Epithelial cell of proximal tubule (primary cell): ENCODE measurements at places on chromosomes 16 and 17.

- DNase-seq: no peak
These were observed 5.4 kb downstream of the BANP start for GRCh38 chr16:87956365-87957231.

- no peak for DNase-seq
These were observed 28.5 kb upstream of the SLC7A5 start for GRCh38 chr16:87897521-87898505.

DNA sequence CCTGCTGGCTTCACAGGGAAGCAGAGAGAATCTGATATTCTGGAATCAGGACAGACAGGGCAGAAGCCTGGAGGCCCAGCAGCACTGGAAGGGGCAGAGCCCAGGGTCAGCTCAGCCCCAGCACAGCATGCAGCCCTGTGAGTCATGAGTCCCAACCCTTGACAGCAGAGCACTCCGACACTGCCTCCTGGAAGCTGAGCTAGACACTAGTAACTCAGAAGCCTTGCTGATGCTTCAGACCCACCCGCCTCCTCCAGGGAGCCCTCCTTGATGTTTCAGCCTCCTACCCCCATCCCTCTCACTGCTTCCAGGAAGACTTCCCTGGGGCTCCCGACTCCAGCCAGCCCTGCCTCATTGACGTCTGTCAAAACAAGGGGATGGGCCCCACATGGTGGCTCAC lies 6.9 kb downstream of the CAMKK1 start:
- DNase-seq: no peak

- no peak for DNase-seq
These were observed 934 bp downstream of the MAFG start for GRCh38 chr17:81926451-81927151.

GRCh38 chr16:56946767-56947603 lies 14.8 kb upstream of the CETP start:
- DNase-seq: no peak

DNA sequence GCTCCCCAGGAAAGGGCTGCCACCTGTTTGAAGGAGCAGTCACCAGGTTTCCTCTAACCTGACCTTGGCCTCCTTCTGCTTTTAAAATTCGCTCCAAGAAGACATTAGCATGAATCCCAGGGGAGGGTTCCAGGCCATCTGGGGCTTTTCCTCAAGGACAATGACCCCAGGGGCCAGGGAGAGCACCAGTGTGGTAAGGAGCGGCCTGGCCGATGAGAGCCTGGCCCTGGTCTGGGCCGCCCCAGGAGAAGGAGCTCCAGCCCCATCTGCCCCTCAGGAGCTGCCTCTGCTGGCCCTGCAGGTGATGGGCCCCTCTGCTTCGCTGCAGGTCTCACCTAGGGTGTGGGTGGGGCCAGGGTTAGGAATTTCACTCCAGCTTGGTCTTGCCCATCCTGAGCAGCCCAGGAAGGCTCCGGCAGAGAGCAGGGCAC lies 209.2 kb upstream of the TNRC6C start:
- no peak for DNase-seq

DNA sequence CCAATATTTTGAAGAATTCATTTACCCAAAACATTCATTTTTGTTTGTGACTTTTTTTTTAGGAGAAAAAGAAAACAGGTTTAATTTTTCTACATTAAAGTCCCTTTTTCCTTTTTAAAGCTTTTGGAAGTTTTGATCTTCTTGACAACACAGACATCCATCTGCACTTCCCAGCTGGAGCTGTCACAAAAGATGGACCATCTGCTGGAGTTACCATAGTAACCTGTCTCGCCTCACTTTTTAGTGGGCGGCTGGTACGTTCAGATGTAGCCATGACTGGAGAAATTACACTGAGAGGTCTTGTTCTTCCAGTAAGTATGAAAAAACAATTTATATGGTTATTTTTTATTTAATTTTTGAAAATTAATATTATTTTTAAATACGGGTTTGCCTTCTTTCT lies 37.2 kb downstream of the SIAH1 start:
- DNase-seq: no peak

DNA sequence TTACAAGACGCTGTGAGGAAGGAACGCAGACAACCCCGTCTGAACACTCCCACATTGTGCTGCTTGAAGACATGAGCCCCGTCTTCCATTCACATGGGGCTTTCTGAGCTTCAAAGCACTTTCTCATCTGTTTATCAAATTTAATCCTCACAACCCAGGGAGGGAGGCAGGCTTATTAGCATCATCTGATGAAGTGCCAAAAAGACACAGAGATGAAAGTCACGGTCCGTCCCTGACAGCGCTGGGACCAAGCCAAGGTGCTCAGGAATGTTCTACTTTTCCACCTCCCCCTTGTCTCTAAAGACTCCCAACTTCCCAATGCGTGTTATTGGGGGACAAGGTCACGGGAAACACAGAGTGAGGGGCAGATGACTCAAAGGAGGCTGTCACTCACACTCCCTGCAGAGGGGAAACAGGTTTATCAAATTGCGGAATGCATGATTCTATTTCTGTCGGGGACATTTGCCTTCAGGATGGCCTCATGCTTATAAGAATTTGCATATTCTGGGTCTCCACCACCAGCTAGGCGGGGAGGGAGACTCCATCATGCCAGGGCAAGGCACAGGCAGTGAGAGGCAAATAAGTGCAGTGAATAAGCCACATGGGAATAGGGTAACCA lies 10.7 kb downstream of the XYLT1 start:
- no peak for DNase-seq

- no peak for DNase-seq
These were observed 160.0 kb downstream of the MAP2K6 start for GRCh38 chr17:69574257-69575197.

DNA sequence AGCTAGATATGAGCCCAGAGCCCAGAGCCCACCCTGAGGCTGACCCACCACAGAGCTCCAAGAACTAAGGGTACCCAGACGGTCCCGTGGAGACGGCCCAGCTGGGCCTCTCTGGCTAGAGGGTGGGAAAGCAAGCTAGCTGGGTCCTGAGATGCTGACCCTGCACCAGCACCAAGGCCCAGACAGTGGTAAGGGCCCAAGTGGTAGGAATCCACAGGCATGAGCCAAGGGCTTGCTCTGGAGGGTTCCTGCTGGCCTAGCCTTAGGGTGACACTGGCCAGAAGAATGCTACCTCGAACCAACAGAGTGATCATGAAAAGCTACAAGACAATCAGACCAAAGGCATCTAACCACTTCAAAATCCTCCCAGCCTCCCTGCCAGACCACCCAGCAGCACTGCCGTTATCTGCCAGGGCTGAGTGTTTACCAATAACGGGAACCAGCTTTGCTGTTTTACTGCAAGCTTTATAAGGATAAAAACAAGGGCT lies 13.2 kb downstream of the HIC1 start:
- DNase-seq: no peak

GRCh38 chr16:22621586-22622155 lies 111.0 kb downstream of the NPIPB5 start:
- DNase-seq: no peak

DNA sequence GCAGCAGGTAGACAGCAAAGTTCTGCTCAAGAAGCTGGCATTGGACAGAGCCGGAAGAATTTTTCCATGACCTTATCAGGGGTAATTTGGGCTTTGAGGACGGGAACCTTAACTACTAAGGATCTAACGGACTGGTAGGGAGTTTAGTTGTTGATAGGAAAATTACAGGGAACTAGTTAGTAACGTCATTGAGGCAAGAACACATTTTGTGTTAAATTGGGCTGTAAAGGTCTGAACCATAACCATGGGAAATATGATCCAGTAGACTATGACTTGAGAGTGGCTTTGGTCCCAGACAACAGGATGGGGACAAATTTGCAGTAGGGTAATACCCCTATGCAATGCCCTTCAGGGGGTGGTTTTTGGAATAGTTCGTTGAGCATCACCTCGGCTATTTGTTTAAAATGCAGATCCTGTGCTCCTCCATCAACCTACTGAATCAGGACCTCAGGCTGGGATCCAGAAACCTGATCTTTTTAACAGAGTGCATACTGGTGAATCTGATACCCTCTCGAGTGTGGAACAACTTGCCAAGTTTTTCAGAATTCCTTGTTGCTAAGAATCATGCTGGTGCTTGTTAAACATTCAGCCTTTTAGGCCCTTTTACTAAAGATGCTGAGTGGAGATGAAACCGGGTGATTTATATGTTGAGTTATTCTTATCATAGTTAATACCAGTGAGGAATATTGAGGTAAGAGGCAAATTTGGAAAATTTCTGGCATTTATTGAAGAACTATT lies 255.1 kb downstream of the MAP2K6 start:
- no peak for DNase-seq

GRCh38 chr16:74725651-74726455 lies 25.2 kb upstream of the MLKL start:
- no peak for DNase-seq

- DNase-seq: no peak
These were observed 280.2 kb downstream of the SEC14L1 start for GRCh38 chr17:77420804-77421629.

DNA sequence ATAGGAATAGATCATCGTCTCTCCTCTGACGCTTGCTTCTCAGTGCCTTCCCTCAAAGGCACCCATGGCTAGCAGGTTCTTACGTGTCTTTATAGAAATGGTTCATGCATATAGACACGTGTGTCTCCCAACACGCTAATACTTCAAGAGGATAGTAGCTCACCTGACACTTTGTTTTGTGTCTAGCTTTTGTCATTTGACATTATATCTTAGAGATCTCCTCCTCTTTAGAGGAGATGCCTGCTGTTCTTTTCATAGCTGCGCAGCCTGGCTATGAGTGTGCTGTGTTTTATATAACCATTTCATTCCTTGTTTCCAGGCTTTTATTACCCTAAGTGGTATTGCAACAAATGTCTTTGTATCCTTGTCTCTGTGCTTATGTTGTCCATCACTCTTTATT lies 411.7 kb downstream of the CPPED1 start:
- no peak for DNase-seq

DNA sequence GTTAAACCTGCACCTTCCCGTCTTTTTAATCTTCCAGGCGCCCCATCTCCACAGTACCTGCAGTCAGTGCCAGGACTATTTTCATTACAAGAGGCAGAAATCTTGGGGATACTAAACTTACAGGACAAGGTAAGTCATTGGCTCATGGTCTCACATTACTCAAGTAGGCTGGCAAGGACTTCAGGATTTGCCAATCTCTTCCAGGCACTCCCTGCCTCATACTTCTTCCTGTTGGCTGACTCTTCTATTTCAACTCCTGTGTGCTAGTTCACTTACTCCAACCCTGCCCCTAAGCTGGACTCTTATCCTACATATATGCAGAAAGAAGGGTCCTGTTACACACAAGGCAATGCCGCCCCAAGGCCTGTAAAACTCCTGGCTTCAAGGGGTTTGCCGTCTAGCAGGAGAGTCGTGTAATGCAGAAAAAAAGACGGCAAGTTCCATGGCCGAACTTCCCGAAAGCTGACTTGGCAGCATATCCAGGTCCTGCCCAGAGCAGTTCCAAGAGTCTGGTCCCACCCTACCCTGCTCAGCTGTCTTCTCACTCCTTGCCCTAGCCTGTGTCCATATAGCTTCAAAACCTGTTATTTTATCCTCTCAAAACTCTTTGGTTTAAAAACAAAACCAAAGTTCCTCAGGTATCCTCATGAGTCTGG lies 14.8 kb downstream of the ERN1 start:
- no peak for DNase-seq

GRCh38 chr16:88202207-88202745 lies 180.5 kb upstream of the ZNF469 start:
- DNase-seq: no peak

GRCh38 chr17:29566473-29567303 lies at the start of gene ABHD15:
TSS of gene ABHD15 (minus strand) at chr17:29567037. CDS start at chr17:29566966, 71 bp downstream.
- DNase-seq: no peak

DNA sequence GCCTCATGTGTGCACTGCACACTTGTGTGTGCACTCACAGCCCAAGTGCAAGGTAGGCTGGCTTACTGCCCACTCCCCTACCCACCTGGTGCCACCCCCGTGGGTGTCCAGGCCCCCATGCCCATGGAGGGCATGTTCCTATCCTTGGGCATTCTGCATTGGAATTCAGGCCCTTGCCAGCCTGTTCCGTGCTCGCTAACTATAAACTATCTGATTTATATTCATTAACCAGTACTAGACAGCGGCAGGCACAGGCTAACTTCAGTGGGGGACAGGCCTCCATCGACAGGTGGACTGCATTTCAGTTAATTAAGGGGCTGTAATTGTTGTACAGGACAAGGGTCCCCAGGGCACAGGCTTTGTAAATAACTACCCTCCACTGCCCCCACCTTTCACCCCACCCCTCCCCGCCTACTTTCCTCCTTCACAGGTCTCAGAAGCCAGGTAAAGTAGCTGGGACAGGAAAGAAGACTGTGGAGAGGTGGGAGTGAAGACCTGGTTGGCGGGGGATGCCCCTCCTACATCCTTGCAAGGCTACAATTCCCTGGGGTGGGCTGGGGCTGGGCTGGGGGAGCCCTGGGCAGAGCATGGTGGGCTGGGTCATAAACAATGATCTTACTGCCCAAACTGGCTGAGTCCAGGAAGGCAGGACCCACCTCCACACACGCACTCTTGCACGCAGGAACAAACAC lies 119.0 kb upstream of the LHX1 start:
- no peak for DNase-seq

GRCh38 chr17:77881545-77881944 lies 77.0 kb upstream of the TNRC6C start:
- DNase-seq: no peak

GRCh38 chr16:75239542-75240122 lies 11.8 kb downstream of the BCAR1 start:
- DNase-seq: no peak

DNA sequence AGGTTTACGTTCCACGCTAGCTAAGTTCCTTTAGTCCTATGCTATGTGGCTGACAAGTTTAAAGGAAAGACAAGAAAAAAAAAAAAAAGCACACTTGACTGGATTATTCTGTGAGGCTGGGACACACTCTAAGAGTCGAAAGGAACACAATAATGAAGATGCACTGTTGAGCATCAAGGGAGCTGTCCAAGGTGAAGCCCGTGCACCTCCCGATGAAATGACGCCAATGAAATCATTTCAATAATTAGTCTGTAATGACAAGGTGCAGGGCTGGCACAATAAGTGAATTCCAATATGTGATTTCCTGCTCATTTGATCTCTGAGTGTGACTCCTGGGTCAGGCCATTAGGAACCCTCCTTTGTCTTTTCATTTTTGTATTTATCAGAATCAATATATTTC lies 232.9 kb downstream of the CDH13 start:
- no peak for DNase-seq

GRCh38 chr17:50153650-50154575 lies 3.4 kb upstream of the PPP1R9B start:
- DNase-seq: no peak

- DNase-seq: no peak
These were observed 108.3 kb upstream of the ZNF750 start for GRCh38 chr17:82948081-82948511.

DNA sequence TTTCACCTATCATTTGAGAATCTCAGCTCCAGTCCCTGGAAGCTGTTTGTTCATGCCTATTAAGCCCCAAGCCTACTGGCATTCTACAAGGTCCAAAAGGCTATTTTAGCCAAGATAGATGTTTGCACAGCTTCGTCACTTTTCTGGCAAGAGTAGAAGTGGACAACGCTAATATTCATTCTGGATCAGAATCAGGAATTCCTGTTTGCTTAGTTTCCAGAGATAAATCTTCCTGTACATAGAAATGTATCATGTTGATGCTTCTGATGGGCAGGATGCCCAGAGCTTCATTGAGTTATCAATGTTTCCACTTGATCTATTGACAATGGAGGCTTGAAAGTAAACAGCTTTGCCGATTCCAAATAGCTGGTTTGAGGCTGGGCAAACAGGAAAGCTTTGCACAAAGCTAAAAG lies 260.7 kb upstream of the CA10 start:
- no peak for DNase-seq
